SW 1271 (cell line): ENCODE measurements at places on chromosomes 1 and 21.

- DNase-seq: no peak
Observed at GRCh38 chr1:209364716-209365115, 218.8 kb upstream of the CAMK1G start.

- DNase-seq: no peak
Observed at GRCh38 chr21:33755354-33755753, 113.1 kb downstream of the ITSN1 start.

GRCh38 chr1:62397301-62397700 is 39.5 kb upstream of the USP1 start:
- no peak for DNase-seq

GRCh38 chr21:41045534-41046268 is 122.3 kb upstream of the BACE2 start:
- no peak for DNase-seq

- DNase-seq: no peak
Observed at GRCh38 chr1:174123843-174124242, 35.5 kb upstream of the RABGAP1L start.

DNA sequence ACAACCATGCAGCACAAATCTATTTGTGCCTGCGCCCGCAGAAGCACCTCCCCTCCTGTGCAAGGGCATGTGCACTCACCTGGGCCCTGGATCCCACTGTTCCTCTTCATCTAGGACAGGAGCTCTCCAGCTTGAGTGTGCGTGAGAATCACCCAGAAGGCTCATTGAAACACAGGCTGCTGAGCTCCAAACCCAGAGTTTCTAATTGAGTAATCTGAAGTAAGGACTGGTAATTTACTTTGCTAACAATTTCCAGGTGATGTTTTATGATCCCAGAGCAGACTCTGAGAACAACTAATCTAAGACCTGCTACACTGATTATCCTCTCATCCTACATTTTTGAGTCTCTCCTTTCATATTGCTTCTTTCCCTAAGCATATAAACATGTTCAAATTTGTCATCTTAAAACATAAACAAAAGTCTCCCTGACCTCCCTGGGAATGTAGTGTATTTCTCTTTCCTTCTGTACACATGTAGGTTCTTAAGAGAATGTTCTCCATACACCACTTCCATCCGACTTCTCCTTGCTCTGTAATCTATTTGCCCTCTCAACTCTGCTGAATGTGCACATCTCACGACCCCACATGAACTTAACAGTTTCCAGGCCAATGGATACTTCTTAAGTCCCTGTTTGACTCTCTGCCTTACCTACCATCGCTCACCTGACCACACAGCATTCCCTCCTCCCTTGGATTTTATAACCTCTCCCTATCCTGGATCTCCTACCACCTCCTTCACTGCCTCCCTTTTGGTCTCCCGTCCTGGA is 522.5 kb downstream of the SMYD3 start:
- no peak for DNase-seq

GRCh38 chr1:167137332-167137781 is 43.5 kb downstream of the STYXL2 start:
- no peak for DNase-seq

GRCh38 chr1:84353695-84354094 is 44.6 kb upstream of the DNASE2B start:
- no peak for DNase-seq

GRCh38 chr1:191074881-191075280 is 597.2 kb upstream of the BRINP3 start:
- no peak for DNase-seq

DNA sequence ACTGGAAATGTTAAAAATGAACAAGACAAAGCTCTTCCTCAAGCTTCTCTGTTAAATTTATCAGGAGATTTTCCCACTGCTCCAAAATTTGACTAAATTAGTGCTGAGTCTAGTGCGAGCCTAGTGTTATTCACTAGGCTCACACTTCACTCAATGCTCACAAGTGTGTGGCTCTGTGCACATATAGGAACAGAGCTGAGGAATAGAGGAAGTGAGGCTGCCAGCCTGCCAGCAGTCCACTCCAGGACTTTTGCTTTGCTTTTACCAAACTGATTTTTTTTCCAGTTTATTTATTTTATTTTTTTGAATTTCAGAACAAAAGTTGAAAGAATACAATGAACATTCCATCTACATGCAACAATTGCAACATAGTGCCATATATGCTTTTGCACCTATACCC is 87.2 kb downstream of the VAV3 start:
- no peak for DNase-seq

GRCh38 chr1:18668750-18669404 is 38.2 kb downstream of the PAX7 start:
- DNase-seq: no peak

- no peak for DNase-seq
Observed at GRCh38 chr1:25501235-25502058, 42.0 kb upstream of the LDLRAP1 start.

- no peak for DNase-seq
Observed at GRCh38 chr1:59066236-59066635, 230.7 kb upstream of the FGGY start.

DNA sequence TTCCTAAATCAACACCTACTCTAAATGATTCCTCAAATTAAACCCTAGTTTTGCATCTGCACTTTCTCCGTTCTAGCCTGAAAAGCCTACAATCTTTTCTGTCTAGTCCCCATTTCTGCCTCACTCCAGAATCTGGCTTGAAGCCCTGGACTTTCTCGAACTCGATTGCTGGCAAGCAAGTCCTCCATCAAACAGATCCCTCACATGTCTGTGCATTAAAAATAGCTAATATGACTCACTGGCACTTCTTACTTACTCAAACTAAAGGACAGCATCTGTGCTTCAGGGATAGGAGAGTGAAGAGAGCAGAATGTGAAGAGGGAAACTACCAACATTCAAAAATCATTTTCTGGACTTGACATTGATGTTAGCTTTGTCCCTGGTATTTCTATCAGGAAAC is 51.8 kb upstream of the CXADR start:
- no peak for DNase-seq

DNA sequence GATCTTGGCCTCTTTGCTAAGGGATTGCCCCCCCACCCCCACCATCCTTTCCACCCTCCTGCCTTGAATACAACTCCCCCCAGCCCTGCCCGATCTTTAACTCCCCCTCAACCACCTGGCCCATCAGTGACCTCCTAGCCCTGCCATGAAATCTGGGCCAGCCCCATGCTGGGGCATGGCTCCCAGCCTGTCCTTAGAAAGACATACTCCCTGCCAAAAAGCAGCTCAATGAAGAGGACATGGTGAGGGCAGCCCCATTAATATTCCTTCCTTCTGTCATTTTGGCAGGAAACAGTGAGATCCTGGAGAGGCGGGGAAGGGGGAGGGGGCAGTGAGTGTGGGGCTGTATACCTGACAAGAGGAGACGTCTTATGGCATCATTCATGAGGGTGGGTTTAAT is 66.8 kb upstream of the DISP3 start:
- DNase-seq: no peak

DNA sequence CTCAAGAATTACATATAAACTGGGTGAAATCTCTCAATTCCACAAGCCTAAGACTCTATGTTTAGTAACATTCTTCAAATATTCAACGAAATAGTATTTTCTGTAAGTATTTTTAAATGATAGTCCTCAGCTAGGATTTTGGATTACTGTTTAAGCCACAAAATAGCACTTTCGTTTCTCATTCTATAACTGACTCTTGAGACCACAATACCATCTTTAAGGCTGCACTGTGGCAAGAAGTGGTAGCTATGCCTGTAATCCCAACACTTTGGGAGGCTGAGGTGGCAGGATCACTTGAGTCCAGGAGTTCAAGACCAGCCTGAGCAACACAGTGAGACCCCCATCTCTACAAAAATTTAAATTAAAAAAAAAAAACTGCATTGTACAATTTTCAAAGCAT is 126.7 kb downstream of the CDC42BPA start:
- no peak for DNase-seq

- no peak for DNase-seq
Observed at GRCh38 chr1:245111073-245111472, 43.7 kb upstream of the KIF26B start.

DNA sequence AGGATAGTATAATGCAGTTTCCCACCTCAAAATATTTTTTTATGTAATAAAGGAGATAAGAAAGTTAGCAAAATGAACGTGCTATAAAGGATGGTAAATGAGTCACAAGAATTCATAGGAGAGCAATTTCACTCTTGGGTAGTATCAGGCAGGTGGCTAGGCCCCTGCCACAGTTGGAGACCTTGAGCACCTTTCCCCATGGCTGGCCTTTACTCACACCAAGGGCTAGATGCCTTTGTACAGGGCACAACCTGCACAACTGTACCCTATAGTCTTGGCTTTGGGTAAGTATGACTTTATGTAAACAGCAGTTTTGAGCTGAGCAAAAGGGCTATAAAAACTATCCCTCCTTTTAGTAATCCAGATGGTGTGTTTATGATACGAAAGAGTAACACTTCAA is 85.1 kb downstream of the CTH start:
- DNase-seq: no peak

- DNase-seq: no peak
Observed at GRCh38 chr1:47993416-47993740, 3.8 kb downstream of the TRABD2B start.

- DNase-seq: no peak
Observed at GRCh38 chr1:207316622-207317391, 4.7 kb upstream of the CD55 start.

GRCh38 chr1:88922214-88922613 is 30.8 kb upstream of the GTF2B start:
- no peak for DNase-seq

GRCh38 chr1:215416497-215416896 is 150.6 kb upstream of the KCTD3 start:
- DNase-seq: no peak

DNA sequence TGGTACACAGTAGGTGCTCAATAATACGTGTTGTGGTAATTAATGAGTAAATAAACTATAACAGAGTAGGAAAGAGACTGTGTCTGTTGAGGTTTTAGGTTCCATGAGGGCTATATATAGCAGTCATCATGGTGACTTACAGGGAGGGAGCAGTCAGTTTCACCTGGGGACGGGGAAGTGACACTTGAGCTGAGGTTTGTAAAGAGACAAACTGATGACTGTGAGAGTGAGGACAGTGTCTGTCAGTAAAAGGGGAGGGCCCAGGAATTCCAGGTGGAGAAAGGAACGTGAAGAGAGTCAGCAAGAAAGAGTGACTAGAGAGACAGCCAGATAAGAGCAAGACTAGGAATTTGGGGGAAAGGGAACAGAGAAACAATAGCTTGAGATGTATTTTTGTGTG is 30.2 kb downstream of the ABCA4 start:
- DNase-seq: no peak

DNA sequence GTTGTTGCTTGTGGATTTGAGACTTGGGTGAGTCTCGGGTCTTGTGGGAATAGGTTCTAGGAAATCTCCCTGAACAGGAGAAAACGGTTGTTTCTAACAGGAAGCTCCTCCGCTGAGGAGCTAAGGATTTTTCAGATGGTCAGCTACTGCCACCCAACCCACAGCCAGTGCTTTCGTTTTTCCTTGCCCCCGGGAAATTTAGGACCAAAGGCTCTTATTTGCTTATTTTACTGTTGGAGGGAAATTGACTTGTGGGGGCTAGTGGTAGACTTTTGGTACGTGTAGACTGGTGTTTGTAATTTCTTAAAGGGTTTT is 792 bp downstream of the SNX7 start:
- peak; percentile 45 for DNase-seq

DNA sequence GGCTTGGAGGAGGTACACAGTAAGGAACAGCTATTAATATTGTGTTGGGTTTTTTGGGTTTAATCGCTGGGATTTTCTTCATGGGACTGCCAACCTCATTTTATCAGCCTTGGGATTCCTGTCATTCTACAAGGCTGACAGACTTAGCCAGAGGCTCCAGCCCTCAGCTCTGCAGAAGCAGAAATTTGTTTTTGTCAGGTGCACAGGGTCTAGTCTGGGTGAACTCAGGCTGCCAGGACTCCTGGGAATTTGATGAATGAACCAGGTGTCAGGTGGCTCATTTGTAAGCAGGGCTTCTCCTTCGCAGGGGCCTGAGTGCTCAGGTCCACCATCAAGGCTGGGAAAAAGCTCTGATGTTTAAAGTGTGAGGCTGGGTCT is 11.5 kb upstream of the ZNF362 start:
- DNase-seq: no peak

DNA sequence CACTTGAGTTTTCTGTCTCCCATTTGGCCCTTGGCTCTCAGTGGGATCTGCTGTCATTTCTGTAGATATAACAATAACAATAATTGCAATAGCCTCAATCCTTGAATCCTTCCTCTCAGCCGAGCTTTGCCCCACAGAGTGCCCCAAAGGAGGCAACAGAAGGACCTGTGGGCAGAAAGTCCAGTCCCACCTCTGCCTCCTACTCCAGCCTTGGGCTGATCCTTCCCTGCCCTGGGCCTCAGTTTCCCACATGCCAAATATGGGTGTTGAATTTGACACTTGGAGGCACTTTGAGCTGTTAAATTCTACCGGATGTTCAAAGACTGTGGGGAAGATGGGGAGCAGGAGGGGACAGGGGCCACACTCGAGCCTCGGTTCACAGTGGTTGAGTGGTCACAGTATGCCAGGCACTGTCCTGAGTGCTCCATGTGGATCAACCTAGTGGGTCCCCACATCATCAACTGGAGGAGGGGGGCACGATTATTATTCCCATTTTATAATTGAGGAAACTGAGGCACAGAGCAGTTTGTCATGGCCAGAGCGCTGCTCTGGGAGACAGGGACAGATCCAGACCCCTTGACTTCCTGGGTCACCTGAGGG is 307.1 kb downstream of the MATN1 start:
- no peak for DNase-seq

DNA sequence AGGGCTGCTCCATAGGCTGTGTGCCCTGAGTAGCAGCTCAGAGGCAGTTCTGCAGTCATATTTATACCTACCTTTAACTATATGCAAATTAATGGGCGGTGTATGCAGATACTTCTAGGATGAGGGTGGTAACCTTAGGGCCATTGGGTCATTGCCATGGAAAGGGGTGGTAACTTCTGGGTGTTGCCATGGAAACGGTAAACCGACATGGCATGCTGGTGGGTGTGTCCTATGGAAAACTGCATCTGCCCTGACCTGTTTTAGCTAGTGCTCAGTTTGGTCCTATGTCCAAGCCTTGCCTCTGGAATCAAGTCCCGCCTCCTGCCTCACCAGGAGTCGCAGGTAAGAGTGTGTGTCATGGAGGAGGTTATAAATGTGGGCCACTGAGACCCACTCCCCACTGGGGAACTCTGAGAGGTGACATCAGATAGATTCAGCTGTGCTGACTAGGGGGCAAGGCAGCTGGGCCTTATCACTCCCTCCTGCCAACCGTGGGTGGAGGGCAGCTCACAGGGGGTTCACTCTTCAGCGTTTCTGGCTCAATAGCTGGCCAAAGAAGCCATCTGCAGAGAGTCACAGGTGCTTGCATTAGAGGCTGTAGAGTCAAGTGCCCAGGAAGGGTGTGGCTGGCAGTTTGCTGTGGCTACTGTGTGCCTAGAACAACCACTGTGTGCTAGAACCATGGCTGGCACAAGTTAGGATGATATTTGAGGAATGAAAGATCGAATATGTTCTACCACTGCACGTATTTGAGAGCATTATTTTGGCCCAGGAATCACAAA is 19.0 kb downstream of the BACE2 start:
- DNase-seq: no peak

DNA sequence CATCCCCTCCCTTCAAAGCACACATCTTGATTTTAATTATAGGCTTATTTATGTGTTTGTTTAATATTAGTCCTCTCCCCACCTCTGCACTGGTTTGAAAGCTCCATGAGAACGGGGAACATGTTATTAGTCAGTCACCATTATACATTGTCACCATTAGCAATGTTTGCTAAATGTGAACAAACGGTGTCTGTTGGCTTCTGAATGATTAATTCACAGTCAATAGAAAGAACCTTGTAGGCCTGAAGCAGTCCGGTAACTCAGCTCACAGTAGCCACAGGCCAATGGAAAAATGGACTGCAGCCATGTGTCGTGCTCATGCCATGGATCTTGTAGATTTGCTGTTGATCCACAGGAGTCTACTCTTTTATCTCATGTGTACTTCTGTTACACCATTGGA is 49.7 kb upstream of the NHLH2 start:
- DNase-seq: no peak
